Activated CD8-positive, alpha-beta memory T cell treated with anti-CD3 and anti-CD28 coated beads for 48 hours (primary cell): ENCODE measurements at places on chromosomes 7 and 10.

GRCh38 chr10:112232670-112233069, 49.1 kb upstream of the GPAM start:
- DNase-seq = no peak

DNA sequence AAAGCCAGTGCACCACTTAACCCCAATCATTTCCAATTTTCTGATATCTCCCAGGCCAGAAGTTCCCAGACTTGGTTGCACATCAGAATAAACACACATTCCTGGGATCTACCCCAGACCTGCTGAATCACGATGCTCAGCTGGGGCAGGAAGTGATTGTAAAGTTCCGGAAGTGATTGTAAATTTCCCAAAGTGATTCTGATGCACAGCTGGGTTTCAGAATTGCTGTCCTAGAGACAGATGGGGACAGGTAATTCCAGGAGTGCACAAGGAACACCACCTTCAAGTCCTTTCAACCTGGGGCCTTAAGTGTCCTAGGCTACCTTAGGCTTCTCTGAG, 104.2 kb upstream of the EEPD1 start:
- no peak for DNase-seq

DNA sequence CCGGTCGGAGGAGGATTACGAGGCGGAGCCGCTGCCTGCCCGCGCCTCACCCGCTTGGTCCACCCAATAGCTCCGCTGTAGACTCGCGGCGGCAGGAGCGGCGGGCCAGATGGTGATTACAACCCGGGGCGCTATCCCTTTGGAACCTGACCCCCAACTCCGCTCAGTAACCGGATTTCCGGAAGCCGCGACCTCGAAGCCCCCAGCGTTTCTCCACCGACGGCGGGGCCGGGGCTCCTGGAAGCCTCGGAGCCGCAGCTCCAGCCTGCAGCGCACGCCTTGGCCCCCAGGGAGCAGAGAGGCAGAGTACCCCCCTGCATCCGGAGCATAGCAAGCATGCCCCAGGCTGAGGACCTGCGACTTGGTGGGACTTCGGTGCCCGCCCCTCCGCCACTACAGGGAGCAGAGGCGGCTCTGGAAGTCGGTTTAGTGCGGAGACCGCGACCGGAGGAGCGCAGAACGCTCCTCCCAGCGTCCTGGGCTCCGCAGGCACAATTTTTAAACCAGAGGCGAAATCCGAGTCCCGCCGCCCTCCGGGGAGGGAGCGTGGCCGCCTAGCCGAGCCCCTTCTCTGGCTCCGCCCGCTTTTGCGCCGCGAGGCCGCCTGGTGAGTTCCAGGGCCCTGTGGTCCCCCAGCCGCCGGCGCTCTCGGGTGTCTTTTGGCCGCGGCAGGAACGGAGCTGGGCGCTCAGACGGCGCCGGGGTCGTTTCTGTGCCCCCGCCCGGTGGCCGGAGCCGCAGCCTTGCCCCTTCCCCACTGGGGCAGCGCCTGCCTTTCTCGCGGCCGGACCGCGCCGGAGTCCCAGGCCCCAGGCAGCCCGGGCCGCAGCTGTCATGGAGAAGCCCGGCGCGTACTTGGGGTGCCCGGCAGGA, 28.2 kb upstream of the BMS1 start:
- no peak for DNase-seq

DNA sequence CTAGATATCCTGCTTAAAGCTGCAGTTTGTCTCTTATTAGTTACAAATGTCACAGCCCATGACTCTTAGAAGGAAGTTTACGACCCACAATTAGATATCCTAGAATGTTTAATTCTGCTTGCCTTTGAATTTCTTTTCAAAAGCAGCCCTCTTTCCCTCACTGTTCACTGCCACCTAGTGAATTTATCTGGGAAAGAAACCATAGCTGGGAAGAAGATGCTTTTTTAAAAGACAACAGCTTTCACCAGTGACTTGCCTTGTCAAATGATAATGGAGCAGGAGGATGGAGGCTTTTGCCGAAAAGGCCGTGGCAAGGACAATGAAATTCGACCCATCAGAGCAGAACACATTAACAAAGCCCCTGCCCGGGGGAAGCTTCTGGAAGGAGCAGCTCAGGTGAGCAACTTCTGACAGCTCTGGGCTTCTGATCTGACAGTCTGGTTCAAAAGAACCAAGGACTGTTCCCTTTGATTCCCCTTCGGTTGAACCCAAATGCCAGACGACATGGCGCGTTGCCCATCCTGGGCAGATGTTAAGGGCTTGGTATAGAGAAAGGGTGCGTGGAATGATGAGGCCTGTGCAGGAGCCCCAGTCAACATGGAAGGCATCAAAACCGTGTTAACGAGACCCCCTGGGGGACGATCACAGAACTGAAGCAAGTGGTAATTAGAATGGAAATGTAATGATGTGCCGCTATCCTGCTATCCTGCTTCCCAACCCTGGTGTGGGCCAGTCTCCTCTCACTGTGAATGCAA, 236.8 kb downstream of the FRMD4A start:
- DNase-seq = no peak

- no peak for DNase-seq
Measured at GRCh38 chr7:70830060-70830395, 301.9 kb upstream of the GALNT17 start.

DNA sequence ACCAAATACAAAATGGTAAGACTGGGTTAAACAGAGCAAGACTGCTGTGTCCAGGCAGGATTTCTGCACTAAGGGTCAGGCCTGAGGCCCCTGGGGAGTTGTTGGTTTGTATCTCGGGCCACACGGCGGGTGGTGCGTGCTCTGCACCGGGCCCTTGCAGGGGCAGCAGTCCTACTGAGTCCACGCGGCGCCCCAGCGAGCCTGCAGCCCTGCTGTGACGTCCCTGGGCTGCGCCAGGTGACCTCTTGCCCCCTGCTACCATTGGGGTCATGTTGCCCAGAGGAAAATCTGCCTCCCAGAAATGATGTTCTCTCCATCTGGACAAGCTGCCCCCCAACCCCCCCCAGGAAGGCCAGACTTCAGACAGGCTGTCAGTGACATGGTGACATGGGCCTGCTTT, 281.5 kb downstream of the CELF2 start:
- no peak for DNase-seq

DNA sequence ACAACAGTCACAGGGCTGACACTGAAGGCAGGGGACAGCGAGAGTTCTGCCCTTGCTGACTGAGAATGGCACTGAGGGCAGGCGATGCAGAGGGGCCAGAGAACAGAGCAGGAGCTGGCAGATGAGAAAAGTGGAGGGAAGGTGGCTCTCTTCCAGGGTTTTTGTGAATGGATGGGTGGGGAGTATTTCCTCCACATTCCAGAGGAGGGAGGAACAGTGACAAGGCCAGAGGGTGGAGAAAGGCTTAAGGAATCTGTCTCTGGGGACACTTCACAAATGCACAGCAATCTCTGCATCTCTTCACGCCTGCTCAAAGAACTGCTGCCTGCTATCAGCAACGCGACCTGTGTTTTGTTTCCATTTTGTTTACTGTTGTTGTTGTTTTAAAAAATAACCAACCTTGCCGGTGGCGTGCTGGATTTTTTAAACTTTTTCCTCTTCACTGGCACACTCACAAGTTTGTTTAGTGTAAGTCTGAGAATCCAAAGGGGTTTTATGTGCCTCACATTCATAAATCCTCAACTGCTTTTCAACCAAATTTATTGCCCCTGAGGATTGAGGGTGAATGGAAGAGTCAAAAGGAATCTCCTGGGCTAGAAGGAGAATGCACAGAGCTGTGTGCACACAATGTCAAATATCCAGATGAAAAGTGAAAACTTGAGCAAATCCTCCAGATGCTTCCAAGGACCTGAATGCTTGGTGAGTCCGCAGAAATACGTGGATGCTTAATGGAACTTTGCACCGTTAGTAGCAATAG, 129.3 kb downstream of the GLI3 start:
- no peak for DNase-seq

DNA sequence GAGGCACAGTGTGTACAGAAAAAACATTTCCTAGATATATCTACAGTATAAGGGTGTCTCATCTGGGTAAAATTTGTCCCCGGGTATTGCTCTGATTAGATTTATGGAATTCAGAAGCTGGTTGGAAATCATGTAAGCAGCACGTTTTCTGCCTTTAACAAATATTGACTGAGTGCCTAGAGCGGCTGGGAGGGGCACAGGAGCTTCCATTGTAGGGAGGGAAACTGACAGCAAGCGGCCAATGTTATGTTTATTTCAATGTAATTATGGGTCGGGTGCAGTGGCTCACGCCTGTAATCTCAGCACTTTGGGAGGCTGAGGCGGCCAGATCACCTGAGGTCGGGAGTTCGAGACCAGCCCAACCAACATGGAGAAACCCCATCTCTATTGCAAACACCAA, 4.4 kb upstream of the RFC2 start:
- no peak for DNase-seq

DNA sequence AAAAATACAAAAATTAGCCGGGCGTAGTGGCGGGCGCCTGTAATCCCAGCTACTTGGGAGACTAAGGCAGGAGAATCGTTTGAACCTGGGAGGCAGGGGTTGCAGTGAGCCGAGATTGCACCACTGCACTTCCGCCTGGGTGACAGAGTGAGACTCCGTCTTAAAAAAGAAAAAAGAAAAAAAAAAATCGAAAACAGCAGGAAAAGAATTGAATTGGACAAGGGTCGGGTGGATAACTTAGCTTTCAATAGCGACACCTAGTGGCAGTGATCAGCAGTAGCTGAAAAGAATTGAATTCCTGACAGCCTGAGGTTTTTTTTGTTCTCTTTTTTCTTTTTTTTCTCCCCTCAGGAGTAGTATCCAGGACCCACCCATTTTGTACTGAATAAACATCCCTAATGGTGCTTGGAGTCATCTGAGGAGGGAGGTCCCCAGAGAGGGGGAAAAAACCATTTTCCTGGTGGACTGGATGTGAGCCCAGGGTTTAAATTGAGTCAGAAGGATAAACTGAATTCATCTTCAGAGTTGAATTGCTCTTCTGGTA, 55.1 kb downstream of the CYCS start:
- no peak for DNase-seq

GRCh38 chr7:30846378-30846777, 65.3 kb upstream of the AQP1 start:
- DNase-seq = no peak

GRCh38 chr7:19262826-19263225, 117.6 kb upstream of the FERD3L start:
- DNase-seq = no peak

GRCh38 chr7:150830937-150831336, 21.4 kb upstream of the AOC1 start:
- DNase-seq = no peak

- DNase-seq = no peak
Measured at GRCh38 chr10:74381291-74381853, 230.4 kb downstream of the ADK start.

GRCh38 chr7:150958597-150958996, 19.5 kb downstream of the KCNH2 start:
- DNase-seq = no peak

DNA sequence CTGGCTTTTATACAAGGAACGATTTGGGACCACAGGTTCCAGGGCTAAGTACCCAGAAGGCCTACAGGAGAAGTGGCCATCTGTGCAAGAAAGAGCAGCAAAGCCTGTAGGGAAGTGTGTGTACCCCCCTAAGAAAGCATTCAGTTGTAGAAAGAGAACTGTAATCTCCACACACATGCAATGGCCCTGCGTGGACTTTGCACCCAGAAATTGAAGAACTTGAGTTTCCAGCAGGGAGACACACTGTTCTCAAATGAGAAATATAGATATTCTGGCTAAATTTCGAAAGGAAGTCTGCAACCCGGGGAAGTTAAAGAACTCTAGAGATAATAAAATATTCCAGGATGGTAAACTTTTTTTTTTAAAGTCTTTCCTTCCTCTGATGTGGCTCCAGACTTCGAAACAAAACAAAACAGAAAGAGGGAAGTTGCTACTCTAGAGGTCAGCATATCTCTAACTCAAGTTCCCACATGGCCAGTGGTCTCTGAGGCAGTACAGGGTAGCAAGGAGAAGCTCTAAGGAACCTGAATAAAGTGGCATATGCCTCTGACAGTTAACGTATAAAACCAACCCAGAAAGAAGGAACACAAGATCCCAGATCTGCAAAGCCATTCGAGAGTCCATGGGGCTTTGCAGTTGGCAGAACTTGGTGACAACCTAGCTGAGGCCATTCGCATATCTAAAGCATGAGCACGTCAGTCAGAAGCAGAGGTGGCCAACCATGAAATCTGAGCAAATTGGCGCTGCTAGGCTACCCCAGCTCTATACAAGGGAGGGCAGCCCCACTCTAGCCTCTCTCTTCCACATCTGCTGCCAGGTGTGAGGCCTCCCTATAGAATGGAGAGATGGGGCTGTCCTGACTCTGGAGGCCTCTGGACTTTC, 56.6 kb downstream of the ELMO1 start:
- DNase-seq = no peak

GRCh38 chr10:24249829-24250415, 41.0 kb downstream of the KIAA1217 start:
- no peak for DNase-seq

DNA sequence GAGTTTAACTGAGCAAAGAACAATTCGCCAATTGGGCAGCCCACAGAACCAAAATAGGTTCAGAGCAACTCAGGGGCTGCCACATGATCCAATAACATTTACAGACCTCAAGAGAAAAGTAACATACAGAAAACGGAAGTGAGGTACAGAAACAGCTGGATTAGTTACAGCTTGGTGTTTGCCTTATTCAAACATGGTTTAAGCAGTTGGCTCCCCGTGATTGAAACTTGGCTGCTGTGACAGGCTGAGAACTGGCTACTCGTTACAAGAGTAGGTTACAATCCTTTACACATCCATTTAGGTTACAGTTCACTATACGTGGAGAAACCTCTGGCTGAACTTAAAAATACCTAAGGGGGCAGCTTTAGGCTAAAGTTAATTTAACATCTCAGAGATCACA, 673.1 kb upstream of the PHF14 start:
- DNase-seq = no peak

DNA sequence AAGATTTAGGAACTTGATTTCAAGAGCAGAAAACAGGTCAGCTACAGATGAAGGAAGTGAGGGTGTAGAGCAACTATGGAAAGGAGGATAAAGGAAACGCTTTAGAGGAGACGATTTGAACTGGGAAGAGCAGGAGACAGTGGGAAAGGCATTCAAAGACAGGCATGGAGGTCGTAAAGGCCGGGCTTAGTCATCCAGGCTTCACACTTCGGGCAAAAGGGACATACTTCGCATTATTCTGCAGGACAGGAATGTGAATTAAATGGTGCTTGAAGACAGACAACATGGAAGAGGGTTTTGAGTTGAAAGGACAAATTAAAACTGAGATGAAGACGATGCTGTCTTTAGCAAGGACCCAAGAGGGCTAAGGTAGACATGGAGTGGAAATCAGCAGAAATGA, 8.1 kb downstream of the FAM171A1 start:
- no peak for DNase-seq

DNA sequence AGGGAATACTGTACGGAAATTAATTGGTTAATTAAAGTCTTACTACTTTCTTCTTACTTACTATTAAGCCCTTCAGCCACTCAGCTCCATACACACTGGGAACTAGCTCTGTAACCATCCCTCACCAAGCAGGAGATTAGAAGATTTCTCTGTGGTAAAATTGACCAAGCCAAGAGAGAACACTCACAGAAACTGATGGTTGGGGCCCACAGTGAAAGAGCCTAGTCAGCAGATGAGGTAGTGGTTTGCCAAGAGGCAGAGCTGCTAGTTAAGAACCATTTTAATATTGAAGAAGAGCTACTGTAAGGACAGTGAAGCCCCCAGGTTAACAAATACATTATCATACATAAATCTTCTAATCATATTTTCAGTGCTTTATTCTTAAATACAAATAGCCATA, 21.8 kb upstream of the C10orf53 start:
- DNase-seq = no peak
